Natural killer cell (primary cell): ENCODE measurements at places on chromosomes 7 and 10. TPM values are rescaled to one million over a fixed set of nuclear protein-coding genes. Genes with fewer than 3 reads are reported as not detected.

GRCh38 chr10:97914837-97915211 lies 65.2 kb downstream of the GOLGA7B start:
- DNase-seq = peak; percentile 62

DNA sequence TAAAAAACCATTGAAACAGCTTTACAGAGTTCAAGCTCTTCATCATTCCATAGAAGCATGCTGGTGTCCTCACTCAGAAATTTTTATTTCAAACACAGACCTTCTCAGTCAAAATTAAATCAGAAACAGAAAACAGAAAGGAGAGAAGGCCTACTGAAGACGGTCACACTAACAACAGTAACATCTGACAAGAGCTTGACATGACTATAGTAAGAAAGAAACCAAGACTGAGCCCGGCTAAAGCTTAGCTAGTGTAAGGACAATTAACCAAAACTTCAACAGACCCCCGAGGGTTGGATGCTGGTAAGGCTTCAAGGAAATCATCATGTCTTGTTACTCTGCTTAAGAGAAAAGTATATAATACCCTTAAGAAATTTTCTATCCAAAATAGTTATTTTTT lies 38.6 kb downstream of the MTPN start:
- DNase-seq = no peak

DNA sequence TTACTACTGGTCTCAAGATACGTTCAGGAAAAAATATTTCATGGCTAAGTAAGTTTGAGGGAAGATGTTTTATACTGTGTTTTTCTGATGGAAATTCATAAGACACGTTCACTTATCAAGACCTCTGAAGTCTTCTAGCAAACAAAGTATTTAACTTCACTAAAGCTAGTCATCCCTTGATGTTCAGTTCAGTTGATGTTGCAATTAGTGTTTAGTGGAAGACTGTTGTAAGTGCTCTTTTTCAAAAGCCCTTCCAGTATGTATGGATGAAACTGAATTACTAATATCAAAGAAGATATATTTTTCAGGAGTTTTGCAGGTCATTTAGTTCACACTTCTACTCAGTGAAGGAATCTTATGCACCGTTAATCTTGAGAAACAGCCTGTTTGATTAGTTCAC lies 25.1 kb downstream of the CUL1 start:
- DNase-seq = no peak

Gene ANKRD61
- not detected for total RNA-seq

Gene ACSM6
- not detected for total RNA-seq

- no peak for DNase-seq
Measured at GRCh38 chr10:115606741-115607140, 513.6 kb downstream of the ATRNL1 start.

- DNase-seq = no peak
Measured at GRCh38 chr7:129796186-129796775, 156.5 kb downstream of the UBE2H start.

GRCh38 chr10:44395396-44395795 lies 10.5 kb upstream of the CXCL12 start:
- no peak for DNase-seq

DNA sequence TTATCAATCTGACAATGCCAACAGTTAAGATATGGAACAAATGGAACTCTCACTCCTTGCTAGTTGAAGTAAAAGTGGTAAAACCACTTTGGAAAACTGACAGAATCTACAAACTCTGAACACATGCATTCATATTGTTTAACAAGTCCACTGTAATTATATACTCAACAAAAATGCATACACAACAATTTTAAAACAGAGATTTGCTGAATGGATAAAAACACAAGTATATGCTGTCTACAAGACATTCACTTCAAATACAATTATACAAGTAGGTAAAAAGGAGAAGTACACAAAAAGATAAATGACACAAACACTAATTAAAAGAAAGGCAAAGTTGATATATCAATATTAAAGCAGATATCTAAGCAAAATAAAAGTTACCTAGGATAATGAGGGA lies 9.2 kb upstream of the WNT2 start:
- no peak for DNase-seq

- DNase-seq = no peak
Measured at GRCh38 chr10:114096864-114097263, 53.2 kb downstream of the ADRB1 start.

GRCh38 chr7:134632937-134633540 lies 13.6 kb upstream of the BPGM start:
- DNase-seq = no peak

Gene LIPM
- total RNA-seq = not detected

Gene COX15
- 20.3 TPM for total RNA-seq

GRCh38 chr7:117645481-117646165 lies 165.8 kb downstream of the CFTR start:
- no peak for DNase-seq

- no peak for DNase-seq
Measured at GRCh38 chr7:120272701-120273475, at the start of gene KCND2. Gene KCND2 (plus strand): TSS chr7:120273175.

Gene CNPY1
- not detected for total RNA-seq

DNA sequence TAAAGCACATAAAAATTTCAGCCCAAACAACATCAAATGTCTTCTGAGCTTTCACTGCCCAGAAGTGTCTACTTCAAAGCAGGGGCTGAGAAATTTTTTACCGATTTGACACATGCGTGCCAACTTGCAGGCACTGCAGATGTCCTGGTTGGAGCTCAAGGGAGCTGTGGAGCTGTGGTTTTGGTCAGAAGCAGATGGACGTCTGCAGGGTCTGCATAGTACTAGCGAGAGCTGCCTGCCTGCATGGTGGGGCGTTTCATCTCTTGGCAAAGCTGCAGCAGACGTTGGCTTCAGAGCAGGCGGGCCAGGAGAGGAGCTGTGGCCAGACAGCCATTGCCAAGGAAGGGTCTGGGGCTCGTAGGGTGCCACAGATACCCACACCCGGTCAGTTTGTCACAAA lies 296.7 kb downstream of the GLRX3 start:
- no peak for DNase-seq

GRCh38 chr10:86718556-86718955 lies 37.9 kb upstream of the BMPR1A start:
- DNase-seq = no peak

Gene COL13A1
- total RNA-seq = 5.2 TPM

GRCh38 chr7:100444311-100445278 lies 8.3 kb upstream of the PPP1R35 start:
- no peak for DNase-seq

- no peak for DNase-seq
Measured at GRCh38 chr7:82049891-82050533, 280.2 kb upstream of the HGF start.

DNA sequence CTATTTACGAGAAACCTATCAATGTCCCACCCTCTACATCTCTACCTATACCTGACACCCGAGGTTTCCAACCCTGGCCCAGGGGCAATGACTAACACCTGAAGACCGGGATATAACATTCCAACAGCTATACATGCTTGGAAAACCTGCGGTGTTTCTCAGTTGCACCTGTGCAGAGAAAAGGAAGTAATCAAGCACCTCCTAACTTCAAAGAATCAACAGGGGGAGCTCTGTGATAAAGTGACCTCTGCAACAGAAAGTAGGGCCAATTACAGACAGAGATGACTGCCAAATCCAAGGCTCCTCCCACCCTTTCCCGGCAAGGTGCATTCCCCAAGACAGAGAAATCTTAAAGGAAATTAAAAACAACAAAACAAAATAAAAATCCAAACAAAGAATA lies 41.3 kb downstream of the CCDC6 start:
- DNase-seq = peak; percentile 58

- DNase-seq = no peak
Measured at GRCh38 chr7:155468785-155469148, 10.8 kb downstream of the EN2 start.

DNA sequence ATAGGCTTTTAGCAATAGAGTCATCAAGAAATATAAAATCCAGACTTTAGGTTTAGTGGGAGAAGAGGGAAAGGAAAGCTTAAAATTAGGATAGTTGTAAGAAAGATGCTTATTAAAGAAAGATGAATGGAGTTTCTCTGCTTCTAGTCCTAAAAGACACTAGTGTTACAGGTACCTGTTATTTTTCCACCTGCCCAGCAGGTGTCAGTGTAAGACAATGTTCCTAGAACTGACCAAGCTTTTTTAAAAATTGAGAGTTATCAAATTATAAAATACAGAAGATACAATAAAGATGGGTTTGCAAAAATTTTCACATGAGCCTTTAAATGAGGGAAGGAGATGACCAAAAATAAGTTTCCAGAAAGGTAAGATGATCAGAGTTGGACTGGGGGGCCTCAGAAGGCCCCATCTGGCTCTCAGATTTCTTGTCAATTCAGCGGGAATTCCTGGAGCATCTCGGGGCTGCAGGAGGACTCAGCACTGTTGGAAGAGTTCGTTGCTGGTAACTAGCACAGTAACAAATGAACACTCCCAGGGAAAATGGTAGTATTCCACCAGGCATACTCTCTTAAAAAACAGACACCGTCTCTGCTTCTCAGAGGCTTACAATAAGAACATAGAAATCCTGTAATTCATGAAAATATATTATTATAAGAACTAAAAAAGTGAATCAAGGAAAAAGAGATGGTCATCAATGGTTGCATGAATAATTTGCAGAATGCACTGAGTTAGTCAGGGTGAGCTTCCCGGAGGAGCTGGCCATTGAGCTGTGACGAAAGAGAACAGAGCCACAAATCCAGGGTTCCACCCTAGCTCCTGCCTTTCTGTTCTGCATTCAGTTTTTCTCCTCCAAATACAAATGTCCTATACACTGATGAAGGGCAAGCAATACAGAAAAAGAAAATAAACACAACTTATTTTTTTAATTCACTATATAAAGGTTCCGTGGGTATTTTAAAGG lies 71.8 kb upstream of the PIK3CG start:
- DNase-seq = peak; percentile 82

- no peak for DNase-seq
Measured at GRCh38 chr10:17910125-17910789, 41.5 kb upstream of the SLC39A12 start.

DNA sequence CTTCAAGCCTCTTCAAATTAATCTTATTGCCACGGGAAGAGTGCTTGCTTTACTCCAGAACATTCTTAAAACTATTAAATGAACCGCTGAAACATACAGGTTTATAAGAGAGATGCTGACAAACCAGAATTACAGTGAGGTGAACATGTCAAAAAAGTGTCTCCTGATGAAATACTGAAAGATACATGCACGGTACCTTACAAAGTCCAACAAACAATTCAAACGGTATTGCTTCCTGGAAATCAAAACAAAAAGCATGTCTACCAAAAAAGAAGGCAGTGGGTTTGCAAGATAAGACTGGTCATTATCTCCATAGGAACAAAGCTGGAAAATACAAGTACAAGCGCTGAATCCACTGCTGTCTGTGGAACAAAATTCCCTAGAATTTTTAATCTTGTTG lies 174.5 kb downstream of the DOCK4 start:
- DNase-seq = no peak

GRCh38 chr10:44697116-44697515 lies 214.0 kb upstream of the TMEM72 start:
- DNase-seq = no peak

DNA sequence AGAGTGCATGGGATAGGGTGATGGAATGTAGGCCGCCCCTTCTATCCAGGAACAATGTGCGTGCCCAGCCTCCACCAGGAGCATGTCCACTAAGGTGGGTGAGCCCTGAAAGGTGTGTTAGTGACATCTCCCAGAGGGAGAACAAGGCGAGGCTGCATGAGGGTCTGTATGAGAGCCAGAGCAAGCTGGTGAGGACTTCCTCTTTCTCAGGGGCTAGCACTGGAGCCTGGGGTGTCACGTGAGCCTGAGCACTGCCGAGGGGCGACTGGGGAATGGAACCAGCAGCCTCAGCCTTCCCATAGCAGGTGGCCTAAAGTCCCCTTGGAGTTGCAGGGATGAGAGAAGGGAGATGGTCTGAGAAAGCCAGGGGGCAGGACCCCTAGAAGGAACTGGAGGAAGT lies 156.3 kb upstream of the COBL start:
- no peak for DNase-seq

GRCh38 chr10:58712141-58712540 lies 199.5 kb downstream of the BICC1 start:
- no peak for DNase-seq

Gene CALML5
- total RNA-seq = not detected

Gene FAM131B
- 2.8 TPM for total RNA-seq

- DNase-seq = no peak
Measured at GRCh38 chr10:31374146-31374696, 55.2 kb downstream of the ZEB1 start.

GRCh38 chr7:121397361-121397760 lies 1.3 kb upstream of the FAM3C start:
- no peak for DNase-seq

DNA sequence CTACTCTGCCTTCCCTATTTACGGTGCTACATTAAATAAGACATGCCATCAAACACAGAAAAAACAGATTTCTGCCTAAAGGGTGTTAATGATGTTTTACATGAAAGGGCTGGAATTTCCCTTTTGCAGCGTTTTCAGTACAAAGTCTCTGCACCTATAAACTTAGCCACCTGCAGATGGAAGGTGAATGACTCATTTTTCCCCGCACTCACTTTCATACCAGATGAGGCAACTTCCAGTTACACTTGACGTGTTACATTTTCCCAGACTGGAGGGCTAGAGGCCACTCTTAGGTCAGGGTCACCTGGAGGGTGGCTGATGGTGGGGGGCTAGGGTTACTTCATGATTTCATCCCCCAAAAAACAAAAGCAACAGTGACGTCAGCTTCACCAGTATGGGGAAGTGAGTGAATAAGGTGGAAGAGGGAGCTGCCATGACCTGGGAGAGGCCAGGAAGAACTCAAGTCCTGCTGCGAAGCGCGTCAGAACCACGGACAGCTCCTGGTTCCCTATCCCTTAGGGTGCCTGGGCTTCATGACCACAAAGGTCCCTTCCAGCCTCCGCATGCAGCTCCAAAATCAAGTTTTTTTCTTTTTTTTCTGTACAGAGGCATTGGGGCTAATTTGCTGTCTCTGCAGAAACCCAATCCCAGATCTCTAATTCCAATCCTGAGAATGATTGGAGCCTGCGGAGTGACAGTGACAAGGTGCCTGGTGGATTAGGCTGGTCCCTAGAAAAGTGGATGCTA lies 94.0 kb downstream of the ADARB2 start:
- DNase-seq = no peak

Gene CHN2
- total RNA-seq = 23.2 TPM

Gene FXYD4
- not detected for total RNA-seq

DNA sequence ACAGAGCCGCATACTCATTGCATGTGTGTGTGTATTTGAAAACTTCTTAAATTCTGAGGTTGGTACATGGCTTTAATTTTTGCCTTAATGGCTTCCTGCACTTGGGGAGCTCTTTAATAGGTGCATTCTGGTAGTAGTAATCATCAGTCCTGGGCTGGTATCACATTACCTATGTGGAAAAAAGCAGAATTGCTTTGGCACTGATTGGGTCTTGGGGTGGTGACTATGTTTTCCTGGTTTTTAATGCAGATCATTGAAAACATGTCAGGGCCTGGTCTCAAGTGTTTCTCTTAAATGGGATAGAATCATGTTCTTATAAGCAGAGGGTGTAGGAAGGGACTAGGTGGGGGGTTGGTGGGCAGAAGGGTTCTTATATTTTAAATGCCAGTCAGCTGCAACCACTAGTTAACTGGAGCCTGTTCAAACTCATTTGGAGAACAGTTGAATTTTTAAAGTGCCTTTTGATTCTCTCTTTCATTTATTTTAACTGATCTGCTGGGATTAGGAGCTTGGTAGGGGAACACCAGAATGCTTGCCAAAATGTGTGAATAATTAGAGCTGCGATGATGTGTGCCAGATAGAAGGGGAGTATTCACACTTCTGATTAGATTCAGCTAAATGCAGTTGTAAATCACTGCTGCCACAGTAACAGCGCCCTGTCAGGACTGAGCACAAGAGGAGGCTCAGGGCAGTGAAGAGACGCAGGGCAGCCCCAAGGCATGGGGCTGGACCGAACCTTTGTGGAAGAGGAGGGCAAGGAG lies 633.5 kb upstream of the GALNT17 start:
- no peak for DNase-seq
